ENCODE measurements at places on chromosomes 1 and 21. TPM values are rescaled to one million over a fixed set of nuclear protein-coding genes. Genes with fewer than 3 reads are reported as not detected.

KLHDC9 gene
- 3.0 TPM for total RNA-seq

OR10J5 gene
- total RNA-seq = not detected

SPRR2G gene
- not detected for total RNA-seq

BEND5 gene
- not detected for total RNA-seq

SEMA6C gene
- total RNA-seq = 2.0 TPM

PLA2G2F gene
- not detected for total RNA-seq

PYHIN1 gene
- total RNA-seq = 18.2 TPM

UCK2 gene
- total RNA-seq = 66.6 TPM

ZNF593OS gene
- not detected for total RNA-seq

GBP7 gene
- total RNA-seq = not detected

GPR25 gene
- total RNA-seq = not detected

KRTAP19-3 gene
- total RNA-seq = not detected

S1PR1 gene
- total RNA-seq = not detected

RBM11 gene
- 0.81 TPM for total RNA-seq

C1QB gene
- total RNA-seq = not detected

DNA sequence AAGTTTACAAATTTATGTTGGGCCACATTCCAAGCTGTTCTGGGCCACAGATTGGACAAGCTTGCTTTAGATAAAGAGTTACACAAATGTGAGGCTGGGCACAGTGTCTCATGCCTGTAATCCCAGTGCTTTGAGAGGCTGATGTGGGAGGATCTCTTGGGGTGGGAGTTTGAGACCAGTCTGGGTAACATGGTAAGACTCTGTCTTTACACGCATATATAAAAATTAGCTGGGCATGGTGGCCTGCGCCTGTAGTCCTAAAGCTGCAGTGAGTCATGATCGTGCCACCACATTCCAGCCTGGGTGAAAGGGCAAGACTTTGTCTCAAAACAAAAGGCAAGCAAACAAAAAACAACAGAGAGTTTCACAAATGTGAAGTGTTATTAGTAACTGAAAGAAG, 5.9 kb upstream of the VCAM1 start:
- DNase-seq = no peak

GRCh38 chr1:201358596-201358995, 18.9 kb downstream of the TNNT2 start:
- no peak for DNase-seq

- DNase-seq = no peak
Observed at GRCh38 chr1:230824919-230825721, 43.2 kb downstream of the C1orf198 start.

DNA sequence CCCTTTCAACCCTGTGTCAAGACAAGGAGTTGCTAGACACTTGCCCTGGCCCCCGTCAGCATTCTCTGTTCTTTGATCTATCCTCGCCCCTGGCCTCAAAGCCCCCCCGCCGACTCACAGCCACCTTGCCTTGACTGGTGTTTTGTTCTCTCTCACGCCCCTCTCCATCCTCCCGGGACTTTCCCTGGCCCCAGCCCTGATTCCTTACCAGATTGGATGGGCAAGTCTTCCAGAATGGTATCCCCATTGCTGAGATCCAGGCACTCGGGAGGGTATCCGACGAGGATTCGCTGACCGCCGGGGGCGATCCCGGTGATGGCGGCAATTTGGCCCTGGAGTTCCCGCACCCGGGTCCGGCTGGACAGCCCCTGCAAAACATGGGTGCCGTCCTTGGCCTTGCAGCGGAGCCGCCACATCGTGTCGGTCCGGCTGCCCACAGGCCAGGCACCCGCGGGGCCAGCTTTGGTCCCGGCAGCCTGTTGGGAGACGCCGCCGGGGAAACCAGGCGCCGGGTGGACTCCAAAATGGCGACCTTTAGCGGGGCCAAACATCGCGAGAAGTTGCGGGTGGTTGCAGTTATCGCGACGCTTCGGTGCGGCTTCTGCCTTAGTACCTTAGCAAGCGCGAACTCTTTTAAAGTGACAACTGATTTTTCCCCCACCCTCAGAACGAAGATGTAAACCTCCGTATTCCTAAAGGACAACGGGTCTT, 373 bp downstream of the YOD1 start:
- DNase-seq = peak; percentile 95

DNA sequence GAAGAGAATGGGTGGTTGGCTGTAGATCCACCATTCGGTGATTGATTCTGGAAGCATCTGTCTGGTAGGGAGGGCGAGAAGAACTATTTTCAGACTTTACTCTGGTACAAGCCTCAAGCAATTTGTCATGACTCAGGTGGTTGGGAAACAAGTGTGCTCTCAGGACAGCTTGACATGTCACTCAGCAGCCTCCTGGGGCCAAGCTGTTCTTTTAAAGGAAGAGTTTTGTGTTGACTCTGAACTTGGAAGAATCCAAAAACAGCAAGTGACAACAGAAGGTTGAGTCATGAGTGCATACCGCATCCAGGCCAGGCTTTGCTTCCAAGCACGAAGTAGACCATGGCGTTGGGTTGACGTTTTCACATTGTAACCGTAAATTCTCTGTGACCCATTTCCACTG, 65.9 kb downstream of the CLIC6 start:
- DNase-seq = no peak

GRCh38 chr21:46472246-46472645, 13.6 kb downstream of the DIP2A start:
- DNase-seq = no peak

- DNase-seq = no peak
Observed at GRCh38 chr1:15667362-15667761, 16.8 kb upstream of the PLEKHM2 start.

DNA sequence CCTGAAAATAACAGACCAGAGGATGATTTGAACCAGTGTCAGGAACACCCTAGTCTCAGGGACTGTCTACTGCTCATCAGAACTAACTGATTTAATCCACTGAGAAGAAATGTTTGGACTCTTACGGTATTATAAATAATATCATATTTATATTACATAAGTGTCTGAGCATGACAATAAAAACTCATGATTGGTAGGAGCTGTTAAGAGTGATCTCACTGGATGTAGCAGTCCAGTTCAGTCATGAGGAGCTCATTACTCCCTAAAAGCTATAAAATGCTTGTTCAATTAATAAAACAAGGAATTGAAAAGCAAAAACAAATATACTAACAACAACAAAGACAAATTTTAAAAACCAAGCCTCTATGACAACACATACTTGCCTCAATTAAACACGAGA, 68.8 kb upstream of the BCL9 start:
- DNase-seq = no peak

DNA sequence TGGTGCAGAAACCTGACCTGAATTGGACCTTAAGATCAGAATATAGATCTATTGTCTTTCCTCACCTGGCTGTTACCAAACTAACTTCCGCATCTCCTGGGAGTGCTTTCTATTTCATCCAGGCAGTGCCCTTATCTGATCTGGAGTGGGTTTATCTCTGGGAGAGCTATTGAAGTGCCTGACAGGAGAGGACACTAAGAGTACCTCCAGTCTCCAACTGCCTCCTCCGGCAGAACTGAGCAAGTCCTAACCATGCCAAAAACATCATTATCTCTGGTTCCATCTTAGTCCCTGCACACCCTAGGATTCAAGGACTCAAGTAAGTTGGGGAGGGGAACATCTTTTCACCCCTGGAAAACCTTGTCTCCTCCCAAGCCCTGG, 12.4 kb upstream of the KCNJ15 start:
- no peak for DNase-seq

DNA sequence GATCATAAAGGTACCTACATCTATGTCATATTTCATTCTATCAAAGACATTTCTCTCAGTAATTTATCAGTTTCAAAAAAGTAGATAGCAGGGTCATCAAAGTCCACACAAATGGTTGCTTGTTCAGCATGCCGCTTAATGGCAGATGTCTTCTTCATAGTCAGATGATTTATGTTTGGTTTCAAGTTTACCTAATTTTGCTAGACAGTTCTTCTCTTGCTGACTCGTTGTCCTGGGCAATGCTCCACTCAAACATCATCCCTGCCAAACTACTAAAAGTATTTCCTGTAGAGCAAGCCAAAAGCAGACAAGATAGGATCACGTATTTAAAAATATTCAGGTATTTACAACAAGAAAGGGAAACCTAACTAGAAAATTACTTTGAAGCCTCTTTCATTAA, 13.6 kb downstream of the NUP210L start:
- no peak for DNase-seq

DNA sequence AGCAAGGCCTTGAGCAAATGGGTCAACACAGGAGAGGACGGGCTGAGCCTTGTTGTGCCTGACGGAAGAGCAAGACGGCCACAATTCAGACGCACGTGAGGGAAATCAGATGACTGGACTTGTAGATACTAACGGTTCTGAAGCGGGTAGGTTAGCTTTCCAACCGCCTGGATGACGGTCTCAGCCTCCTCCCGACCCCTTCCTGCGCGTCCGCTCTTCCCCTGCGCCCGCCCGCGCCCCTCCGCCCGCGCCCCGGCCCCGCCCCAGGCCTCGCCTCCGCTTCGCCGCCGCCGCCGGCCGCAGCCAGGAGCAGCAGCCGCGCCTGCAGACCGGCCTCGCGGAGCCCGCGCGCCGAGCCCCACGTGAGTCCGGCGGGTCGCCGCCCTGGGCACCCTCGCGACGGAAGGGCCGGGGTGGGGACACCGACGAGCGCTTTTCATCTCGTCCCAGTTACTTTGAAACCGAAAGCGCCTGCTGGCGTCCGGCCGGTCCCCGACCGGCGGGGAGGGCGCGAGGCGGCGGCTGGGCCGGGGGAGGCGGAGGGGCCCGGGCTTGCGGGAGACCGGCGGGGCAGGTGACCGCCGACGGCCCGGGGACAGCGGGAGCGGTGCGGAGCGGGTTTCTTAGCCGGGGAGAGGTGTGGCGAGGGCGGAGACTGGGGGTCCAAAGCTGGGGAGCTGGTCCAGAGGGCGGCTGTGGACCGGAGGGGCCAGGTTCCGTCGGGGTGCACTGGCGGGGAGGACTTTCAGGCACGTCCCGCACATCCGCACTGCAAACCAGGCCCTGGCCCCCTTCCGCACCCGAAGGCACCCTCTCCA, at the start of gene TRAF5:
TRAF5 (plus strand) TSS at position 306 of the 818 bp plus-strand sequence. CDS start 26,407 bp downstream, outside the sequence.
- peak; percentile 65 for DNase-seq

DNA sequence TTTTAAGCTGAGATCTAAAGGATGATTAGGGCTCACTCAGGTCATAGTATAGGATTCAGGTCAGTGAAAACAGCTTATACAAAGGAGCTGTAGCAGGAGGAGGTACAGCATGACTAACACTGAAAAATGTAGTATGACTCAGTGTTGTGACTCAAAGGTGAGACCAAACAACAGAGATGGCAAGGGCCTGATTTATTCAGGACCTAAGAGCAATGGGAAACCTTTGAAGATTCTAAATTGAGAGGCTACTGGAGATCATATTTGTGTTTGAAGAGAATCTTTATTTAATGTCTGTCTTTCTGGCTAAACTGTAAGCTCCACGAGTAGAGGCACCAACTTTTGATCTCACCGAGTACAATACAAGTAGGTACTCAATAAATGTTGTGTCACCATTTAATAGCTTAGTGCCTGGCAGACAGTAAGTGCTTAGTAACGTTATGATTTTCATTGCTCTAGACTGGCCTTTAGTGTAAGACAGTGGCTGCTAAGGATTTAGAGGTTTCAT, 43.5 kb downstream of the PRKAA2 start:
- DNase-seq = no peak

DNA sequence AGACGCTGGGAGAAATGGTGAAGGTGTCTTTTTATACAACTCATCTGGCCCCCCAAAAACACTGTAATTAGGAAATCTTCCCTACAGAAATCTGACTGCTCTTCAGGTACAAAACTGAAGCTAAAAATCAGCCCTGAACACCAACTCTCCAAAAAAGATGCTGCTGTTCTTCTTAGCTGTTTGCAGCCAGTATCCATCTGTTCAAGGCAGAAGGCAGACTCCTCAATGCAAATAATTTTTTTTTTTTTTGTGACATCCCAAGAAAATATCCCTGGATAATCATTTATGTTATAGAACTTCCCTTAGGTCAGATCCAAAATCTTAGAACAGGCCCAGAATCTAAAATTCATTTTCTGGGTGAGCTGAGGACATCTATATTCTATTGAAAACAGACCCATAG, 36.5 kb downstream of the TRIT1 start:
- no peak for DNase-seq

Data from OCI-LY7 (cell line).